ENCODE measurements at places on chromosomes 1 and 21. TPM values are rescaled to one million over a fixed set of nuclear protein-coding genes. Genes with fewer than 3 reads are reported as not detected.

DNA sequence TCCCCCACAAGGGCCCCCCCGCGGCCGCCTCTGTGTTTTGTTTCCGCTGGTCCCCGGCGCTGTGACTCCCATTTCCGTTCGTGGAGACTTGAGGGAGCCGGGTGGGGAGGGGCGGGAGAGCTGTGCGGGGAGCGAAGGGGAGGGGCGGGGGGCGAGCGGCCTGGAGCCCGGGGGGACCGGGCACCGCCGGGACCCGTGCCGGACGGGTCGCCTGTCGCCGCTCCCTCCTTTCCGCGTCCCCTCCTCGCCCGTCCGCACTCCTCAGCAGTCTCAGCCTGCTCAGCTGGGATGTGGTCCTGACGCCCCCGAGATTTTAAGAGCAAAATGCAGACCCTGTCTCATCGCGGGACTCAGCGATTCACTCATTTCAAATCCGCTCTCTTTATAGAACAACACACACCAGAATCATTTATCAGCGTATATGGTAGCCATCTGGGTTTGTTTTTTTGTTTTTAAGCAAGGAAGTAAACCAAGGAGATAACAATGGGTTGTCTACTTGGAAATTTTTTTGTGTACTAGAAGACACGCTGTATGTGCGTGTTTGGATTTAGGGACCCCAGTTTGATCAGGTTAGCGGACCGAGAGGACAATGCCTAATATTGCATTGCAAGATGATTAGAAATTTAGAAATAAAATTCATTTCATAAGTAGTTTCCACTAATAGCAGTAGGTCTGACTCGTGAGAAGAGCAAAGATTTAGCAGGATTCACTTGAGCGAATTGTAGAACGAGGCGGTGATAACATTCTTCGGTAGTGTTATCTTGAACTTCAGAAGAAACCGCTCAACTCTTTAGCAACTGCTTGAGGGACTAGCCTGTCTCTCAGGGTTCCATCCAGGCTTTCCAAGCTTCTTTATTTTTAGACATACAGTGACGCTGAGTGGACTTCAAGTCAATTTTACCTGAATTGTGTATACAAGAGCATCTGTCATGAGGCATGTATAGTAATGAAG lies 1.1 kb downstream of the GABPA start:
- DNase-seq = peak; percentile 88

PCP4L1 gene
- total RNA-seq = 6.0 TPM

DNA sequence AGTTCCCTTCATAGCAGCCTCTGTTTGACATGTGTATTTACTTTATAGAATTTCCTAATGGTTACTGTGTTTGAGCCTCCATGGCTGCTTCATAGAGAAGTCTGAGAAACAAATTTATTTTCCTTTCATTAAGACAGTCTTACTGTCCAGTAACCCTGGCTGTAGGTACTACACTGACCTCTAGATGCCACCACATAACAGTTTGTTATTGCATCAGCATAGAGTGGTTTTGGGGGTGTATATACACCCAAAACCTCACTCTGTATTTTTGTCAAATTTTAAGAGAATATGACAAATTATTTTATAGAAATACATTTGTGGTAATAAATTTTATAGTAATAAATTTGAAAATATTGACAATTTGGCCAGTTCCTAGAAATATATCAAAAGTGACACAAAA lies 57.3 kb downstream of the OBSCN start:
- DNase-seq = no peak

LAMB3 gene
- 6.4 TPM for total RNA-seq

SGIP1 gene
- total RNA-seq = 0.09 TPM

DNA sequence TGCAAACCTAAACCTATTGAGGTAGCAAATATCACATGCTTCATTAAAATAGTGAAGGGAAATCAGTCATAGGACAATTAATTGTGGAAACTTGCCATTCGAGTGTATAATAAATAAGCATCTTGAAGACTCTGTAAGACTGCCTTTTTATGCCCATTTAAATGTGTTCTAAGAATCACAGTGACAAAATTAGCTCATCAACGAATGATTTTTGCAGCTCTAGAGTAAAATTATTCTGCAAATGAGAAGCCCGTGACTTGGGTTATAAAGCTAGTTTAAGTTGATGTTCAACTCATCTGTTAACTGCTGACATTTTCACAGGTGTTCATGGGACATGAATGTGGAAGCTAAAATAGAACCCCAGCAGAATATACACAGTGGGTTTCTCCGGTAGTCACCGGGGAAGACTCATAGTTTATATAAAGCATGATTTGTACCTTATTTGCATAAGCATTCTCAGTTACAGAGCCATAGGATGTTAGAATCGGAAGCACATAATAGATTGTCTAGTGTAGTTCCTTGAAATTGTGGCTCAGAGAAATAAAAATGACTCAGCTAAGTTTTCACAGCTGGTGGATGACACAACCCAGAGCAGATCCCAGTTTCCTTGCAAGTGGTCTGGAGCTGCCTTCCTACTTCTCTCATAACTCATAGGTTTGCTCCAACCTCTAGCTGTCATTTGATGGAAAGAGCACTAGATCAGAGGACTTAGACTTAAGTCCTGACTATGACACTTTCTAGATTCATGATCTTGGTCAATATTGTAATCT lies 107.3 kb downstream of the UCHL5 start:
- DNase-seq = no peak

DNA sequence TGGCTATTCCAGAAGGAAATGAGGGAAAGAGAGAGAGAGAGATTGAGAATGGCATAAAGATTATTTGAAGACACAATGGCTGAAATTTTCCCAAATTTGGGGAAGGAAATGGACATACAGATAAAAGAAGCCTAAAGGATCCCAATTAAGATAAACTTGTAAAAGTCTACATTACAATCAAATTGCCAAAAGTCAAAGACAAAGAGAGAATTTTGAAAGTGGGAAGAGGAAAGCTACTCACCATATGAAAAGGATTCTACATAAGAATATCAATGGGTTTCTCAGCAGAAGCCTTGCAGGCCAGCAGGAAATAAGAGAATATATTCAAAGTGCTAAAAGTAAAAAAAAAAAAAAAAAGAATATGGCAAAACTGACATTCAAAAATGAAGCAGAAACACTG lies 233.0 kb upstream of the NFIA start:
- no peak for DNase-seq

DNA sequence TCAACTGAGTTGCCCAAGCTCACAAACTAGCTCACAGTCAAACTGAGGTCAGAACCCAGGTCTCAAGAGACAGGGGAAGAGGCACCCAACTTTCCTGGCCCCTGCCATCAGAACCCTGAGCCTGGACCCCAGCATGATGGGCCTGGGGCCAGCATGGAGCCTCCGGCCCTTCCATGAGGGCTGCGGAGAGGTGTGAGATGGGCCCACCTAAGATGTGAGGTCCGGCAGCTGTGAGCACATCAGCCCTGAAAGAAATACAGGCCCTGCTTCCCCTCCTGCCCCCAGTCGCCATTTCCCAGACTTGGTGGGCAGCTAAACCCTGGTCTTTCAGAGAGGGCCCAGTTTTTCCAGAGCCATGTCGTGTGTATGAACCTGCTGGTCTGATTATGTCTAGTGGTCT lies 30.6 kb downstream of the QSOX1 start:
- DNase-seq = no peak

DNA sequence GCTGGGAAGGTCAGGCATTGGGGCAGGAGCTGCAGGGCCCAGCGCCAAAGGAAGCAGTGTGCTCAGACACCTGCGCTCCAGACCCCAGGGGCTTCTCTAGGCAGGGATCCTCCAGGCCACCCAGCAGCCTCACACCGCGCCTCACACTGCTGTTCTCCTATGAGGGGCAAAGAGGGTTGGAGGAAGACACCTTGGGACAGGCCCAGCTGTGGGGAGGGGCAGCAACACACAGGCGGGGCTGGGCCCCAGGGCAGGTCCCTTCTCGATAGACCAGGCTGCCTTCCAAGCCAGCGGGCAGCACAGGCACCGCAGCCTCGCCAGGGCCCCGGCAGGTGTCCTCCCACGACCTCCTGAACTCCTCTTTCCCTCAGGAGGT lies 20.7 kb upstream of the PRSS38 start:
- no peak for DNase-seq

DNA sequence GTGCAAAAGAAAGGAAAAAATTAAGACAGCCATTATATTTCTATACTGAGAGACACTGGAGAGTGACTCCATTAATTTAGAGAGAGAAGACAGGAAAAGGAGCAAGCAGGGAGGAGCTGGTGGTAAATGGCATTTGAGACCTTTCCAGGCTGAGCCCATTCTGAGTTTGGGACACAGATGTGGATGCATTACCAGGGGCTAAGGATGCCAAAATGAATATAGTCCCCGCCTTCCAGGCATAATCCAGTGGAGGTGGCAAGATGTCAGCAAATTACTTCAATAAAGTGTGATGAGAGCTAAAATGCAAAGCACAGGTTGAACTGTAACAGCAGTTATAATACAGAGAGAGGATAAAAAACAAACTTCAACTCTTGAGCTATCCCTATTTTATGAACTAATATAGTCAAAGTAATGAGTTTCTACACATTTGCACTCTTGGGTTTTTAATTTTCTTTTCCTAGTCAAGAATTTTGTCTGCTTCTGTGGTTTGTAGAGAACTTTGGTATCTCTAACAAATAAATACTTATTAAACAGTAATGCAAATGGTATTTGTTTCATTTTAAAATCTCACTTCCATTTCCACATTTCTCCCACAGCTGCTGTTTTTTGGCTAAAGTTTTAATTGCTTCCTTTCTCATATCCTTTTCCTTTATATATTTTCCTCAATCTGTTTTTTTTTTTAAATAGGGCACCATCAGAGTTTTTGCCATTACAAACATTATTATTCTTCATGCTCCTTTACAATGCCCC lies 228.2 kb upstream of the KCNK2 start:
- DNase-seq = no peak

DNA sequence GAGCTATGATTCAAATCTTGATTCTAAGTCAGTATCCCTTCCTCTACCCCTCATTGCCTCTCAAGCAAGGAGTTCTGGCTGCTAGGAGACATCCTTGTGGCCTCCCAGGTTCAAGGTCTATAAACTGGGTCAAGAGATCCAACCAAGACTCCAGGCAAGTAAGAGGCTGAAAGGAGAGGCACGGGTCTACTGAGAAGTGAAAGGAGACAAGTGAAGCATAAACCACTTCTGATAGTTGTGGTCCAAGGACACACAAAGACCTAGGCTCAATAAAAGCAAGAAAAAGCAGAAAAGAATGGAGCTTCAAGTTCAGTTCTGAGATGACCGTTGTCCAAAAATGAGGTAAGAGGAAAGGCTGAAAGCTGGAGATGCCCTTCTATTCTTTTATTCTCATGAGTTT lies 17.8 kb upstream of the PPP2R5A start:
- DNase-seq = no peak

Measured in right lobe of liver (tissue), 6 donors.